ENCODE measurements at places on chromosomes 4 and X. TPM values are rescaled to one million over a fixed set of nuclear protein-coding genes. Genes with fewer than 3 reads are reported as not detected.

GRCh38 chr4:145954924-145955339 lies 16.3 kb upstream of the ZNF827 start:
- no peak for DNase-seq

DNA sequence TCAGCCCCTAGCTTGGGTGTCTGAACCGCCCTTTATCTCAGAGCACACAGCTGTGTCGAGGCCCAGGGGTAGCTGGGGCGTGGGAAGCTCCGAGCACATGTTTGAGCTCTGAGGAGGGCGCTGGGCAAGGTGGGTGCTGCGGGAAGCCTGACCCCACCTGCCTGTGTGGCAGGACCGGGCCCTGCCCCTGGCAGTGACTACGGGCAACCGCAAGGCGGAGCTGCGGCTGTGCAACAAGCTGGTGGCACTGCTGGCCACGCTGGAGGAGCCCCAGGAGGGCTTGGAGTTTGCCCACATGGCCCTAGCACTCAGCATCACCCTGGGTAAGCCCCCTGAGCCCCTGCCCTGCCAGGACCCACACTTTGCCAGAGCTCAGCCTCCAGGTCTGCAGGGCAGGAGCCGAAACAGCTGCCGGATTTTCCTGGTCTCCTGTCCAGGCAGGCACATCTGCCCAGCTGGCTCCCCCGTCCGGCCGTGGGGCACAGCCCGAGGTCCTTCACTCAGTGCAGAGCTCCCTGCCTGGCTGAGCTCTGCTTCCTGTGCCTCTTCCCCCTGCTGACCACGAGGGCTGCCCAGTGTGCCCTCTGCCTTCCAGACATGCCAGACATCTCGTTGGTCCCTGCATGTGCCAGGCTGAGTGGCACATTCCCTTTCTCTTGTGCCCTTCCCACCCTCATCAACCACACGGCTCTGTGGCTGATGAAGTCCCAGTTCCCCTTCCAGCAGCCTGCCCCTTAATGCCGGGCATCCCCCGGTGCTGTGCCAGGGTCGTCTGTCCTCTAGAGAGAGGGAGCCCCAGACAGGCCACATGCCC lies 33.2 kb upstream of the HTRA3 start:
- no peak for DNase-seq

- no peak for DNase-seq
These were observed 36.5 kb downstream of the TXLNG start for GRCh38 chrX:16822723-16823122.

DNA sequence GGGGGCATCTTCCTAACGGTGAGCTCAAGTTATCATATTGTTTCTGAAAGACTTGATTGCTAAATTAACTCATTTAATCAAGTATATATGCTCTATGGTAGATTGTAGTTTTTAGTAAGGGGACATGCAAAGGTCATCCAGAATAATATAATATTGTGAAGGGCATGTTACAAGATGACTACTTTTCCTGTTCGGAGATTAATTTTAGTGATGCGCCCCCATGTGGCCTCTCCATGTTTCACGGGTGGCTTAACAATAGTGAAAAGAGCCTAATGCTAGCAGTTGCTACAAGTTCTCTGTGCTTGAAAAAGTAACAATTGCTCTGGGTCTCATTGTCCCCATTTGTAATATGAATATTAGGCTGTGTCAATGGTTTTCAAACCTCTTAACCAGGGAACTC lies 12.2 kb downstream of the SMPX start:
- no peak for DNase-seq

GRCh38 chr4:165612936-165613335 lies 234.1 kb downstream of the CPE start:
- no peak for DNase-seq

DNA sequence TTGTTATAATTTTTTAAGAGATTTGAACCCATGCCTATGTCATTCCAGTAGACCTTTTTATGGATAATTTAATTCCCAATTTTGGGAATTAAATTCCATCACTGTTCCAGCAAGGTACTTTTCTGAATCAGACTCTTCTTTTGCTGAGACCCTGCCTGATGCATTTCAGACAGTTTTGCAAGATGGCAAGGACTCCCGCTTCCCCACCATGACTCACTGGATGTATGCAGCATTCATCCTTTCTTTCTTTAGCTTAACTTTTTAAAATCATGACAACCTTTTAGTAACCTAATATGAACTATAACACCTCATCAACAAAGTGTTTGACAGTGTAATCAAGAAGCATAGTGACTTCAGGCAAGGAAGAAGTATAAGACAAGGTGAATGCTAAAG lies 178.1 kb upstream of the LEF1 start:
- DNase-seq: no peak

DNA sequence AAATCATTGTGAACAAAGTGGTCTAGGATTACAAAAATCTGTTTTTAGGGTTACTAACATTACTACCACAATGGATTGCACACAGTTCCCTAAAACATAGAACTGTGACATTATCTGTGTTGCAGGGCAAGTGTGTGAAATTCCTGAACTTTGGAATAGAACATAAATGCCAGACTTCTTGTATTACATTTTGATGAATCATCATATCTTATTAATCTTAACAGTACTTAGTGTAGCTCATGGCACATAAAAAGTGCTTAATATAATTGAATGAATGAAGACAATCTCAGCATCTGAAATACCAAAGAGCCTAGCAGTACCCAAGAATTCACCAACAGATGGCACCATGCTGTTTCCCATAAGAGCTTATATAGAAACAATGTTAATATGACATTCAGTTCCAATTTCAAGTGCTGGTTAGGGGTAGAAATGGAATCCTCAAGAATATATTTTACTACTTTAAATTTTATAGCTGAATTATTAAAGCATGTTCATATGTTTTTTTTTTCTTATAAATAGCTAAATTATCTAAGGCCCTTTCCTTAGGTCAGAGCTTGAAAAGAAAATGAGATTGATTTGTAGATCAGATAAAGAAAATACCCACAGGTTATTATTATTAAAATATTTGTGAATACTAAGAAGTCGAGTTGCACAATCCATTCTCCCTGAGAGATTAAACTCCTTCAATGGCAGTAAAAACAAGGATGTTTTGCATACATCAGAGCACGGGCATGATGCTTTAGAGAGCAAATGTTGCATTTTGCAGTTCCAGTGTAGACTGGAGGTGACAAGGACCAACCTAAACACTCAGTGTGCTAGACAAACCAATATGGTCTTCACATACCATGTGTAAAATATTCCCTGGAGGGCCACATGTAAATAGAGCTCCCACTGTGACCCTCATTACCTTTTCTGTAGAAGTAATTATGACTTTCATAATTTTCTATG lies 25.7 kb upstream of the SHISA3 start:
- no peak for DNase-seq

DNA sequence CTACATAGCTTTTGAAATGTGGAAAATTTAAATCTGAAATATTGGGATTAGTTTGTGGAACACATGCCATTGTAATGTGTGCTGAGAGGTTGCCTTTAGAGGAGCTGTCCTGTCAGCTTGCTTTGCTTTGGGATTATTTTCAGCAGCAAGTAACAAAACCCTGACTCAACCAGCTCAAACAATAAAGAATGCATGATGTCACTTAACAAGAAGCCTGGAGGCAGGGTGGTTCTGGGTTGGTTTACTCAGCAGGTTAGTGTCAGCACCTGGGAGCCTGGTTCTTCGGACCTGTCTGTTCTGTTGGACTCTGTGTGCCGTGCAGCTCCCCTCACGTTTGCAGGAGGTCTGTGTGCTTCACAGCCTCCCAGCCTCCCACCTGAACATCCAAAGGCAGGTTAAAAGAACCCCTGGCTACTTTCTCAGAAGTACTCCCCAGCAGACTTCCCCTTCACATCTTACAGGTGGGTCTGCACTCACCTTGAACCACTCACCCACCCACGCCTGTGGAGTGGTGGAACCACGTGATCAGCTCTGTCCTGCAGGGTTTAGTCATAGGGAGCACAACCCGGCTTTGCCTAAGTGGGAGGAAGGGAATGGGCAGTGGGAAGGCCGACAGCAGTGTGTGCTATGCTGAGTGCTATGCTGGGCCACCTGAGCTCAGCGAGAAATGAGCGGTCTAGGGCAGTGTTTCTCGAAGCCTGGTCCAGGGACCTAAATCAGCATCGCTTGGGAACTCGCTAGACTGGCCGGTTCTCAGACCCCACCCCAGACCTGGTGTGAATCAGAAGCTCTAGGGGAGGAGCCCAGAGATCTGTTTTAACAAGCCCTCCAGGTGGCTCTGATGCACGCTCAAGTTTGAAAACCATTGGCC lies 20.4 kb downstream of the TMEM131L start:
- DNase-seq: no peak

- DNase-seq: no peak
These were observed 389.9 kb upstream of the EMCN start for GRCh38 chr4:100907465-100908454.

DNA sequence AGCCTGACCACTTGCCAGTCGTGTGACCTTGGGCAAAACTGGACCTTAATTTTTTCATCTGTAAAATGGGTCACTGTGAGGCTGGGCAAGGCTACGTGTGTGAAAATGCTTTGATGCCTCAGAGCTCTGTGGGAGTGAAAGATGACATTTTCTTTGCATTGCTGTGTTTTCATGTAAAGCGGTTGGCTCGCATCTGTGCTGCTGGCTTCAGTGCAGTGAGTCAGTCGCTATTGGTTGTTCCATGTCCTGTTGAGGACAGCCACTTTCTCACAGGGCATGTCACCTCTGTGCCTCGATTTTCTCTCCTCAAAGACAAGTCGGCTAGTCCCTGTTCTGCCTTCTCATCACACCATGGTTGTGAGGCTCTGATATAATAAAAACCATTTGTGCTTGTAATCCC lies 4.4 kb downstream of the MTMR1 start:
- no peak for DNase-seq

- no peak for DNase-seq
These were observed 50.3 kb upstream of the ENPP6 start for GRCh38 chr4:184267673-184268583.

DNA sequence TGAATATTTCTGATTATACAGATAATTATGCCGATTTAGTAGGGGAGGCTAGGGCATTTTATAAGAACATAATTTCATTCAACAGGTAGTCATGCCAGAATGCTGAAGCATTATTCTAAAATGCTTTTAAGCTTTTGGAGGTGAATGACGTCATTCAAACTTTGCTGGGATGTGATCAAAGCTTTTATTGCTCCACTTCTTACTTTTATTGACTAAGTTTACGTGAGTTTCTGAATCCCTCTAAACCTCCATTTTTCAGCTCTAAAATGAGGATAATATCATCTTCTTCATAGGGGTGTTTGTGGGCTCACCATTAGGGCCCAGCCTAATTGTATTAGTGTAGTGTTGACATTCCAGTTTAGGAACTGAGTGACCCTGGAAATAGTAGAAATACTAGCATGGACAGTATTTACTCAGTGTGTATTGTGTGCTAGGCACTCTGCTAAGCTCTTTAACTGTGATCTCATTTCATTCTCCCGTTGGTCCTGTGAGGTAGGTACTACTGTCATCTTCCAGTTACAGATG lies 3.0 kb downstream of the WWC2 start:
- DNase-seq: no peak

DNA sequence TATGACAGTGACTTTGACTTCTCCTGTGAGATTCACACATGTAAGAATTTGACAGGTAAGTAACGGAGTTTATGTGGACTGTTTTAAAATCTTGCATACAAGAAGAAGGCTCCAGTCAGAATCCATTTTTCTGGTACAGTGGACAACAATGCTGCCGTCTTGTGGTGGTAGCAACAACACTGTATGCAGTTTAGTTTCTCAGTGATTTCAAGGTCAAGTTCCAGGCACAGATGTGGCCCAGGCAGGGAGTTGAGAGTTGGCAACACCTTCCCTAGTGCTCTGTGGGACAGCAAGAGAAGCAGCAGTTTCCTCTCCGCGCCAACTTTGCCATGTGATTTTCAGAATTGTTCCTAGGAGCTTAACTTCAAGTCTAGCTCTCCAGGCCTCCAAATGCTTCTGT lies 56.0 kb upstream of the STPG2 start:
- no peak for DNase-seq

DNA sequence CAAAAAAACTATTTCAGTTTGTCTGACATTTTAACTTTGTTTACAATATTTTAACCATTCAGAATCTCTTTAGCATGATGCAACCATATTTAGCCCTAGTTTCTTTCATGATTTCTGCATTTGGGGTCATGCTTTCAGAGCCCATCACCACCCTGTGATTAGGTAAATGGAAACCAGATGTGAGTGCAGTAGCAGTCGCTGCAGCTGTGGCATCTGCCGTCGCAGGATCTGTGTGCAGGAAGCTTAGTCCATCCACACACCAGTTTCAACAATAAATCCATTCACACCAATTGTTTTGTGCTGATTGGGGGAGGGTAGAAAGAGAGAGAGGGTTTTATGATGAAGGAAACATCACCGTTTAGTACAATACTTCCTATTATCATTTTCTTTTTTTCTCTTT lies 130.5 kb downstream of the CPEB2 start:
- DNase-seq: no peak

- no peak for DNase-seq
These were observed 1724.5 kb downstream of the C4orf33 start for GRCh38 chr4:130820448-130820847.

- DNase-seq: peak; percentile 36
These were observed 126.3 kb downstream of the NEK1 start for GRCh38 chr4:169485791-169486742.

- no peak for DNase-seq
These were observed 292.7 kb downstream of the ARHGAP24 start for GRCh38 chr4:85767649-85768048.

DNA sequence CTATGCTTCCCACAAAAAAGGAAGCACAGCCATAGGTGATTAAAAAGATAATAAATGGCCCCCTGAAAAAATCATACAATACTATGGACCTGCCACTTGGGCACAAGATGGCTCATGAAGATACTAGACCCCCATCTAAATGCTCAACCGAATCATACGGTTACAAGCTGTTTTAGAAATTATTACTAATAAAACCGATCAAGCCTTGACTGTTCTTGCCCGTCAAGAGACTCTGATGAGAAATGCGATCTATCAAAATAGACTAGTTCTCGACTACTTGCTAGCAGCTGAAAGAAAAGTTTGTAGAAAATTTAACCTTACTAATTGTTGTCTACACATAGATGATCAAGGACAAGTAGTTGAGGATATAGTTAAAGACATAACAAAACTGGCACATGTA lies 40.1 kb upstream of the UGT2B7 start:
- DNase-seq: no peak

Gene ANKRD37
- polyA plus RNA-seq: 16.0 TPM

Gene NEXMIF
- 0.33 TPM for polyA plus RNA-seq

Gene PPP2R2C
- polyA plus RNA-seq: 0.24 TPM

Gene NAA15
- polyA plus RNA-seq: 29.0 TPM

Gene PAGE2B
- polyA plus RNA-seq: not detected

Gene TEX13C
- not detected for polyA plus RNA-seq

Gene PCDH10
- 0.78 TPM for polyA plus RNA-seq

Data from right lung (tissue), 10 donors.